ENCODE measurements at places on chromosomes 2 and 18. TPM values are rescaled to one million over a fixed set of nuclear protein-coding genes. Genes with fewer than 3 reads are reported as not detected.

ATP6V1B1 gene
- total RNA-seq = 1.9 TPM

IL36A gene
- not detected for total RNA-seq

FBXO48 gene
- total RNA-seq = 1.2 TPM

- no peak for DNase-seq
- H3K36me3 ChIP-seq = no peaks in the 10 kb centered on the region
- H3K4me1 ChIP-seq = no peaks in the 10 kb centered on the region
- no peak overlapping the region for H3K4me3 ChIP-seq
- no peak overlapping the region for H3K27ac ChIP-seq
- H3K27me3 ChIP-seq = no peaks in the 10 kb centered on the region
Measured at GRCh38 chr18:43620936-43621335, 343.6 kb upstream of the SYT4 start.

DNA sequence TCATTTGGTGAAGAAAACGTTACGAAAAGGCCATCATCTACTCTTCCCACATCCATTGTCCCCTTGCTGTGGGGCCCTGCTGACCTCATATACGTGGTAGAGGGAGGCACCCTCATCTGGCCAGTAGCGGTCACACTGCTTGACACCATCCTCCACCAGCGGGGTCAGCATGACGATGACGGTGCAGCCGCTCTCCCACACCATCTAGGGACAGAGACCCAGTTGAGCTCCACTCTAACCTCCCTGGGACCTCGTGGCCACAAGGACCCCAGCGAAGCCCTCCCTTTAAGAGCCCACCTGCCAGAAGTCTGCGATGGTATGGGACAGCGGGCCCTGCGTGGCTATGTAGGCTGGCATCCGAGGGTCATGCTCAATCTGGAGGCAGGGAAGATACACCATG lies 13.1 kb downstream of the PTPRN start:
- H3K4me3 ChIP-seq = no peak overlapping the region
- peaks cover 10% of the 10 kb centered on the region for H3K4me1 ChIP-seq
- no peak for DNase-seq

- no peak overlapping the region for H3K4me3 ChIP-seq
- H3K4me1 ChIP-seq = no peaks in the 10 kb centered on the region
- no peak for DNase-seq
- no peaks in the 10 kb centered on the region for H3K36me3 ChIP-seq
- no peak overlapping the region for H3K27ac ChIP-seq
- H3K27me3 ChIP-seq = no peaks in the 10 kb centered on the region
Measured at GRCh38 chr2:114714313-114714712, 271.9 kb downstream of the DPP10 start.

Data from upper lobe of left lung (tissue), 6 donors.